Peyer's patch (tissue), 4 donors: ENCODE measurements at places on chromosomes 1 and 21. TPM values are rescaled to one million over a fixed set of nuclear protein-coding genes. Genes with fewer than 3 reads are reported as not detected.

The KCNJ15 gene
- total RNA-seq: 5.8 TPM

The TMEM82 gene
- total RNA-seq: 29.5 TPM

The SPRR3 gene
- not detected for total RNA-seq

The MCOLN3 gene
- 1.8 TPM for total RNA-seq

The TRIM46 gene
- not detected for total RNA-seq
